NCI-H510A treated with DMSO at 0.1 percent for 48 hours (cell line): ENCODE measurements at places on chromosomes 1 and 21.

DNA sequence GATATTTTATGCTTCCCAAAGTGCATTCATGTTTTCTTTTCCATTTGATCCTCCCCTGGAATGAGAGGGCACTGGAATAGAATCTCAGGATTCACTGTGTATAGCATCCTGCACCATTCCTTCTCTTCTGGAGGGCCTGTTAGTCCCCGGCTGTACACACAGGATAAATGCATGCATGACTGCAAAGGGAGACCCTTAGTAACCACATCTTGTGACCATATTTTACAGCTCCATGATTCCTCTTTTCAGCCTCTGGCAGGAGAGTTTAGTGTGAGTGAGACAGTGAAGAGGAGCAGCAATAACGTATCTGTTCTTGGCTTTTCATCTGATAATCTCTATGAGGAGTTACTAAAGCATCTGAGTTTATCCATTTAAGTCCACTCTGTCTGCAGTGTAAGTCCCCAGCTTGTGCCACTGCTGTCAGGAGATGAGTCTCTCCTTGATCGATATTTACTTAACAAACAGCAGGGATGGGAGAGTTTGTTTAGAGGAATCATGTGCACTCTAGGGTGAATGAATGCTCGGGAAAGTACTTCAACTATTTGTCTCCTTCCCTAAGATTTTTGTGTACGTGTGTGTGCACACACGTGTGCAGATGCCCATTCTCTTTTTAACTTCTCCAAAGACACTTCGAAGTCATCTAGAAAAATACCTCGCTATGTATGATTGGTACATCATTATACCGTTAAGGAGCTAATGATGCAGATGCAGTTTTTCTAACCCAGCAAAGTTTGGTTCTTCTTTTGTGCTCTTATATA lies 41.1 kb downstream of the PROX1 start:
- DNase-seq, result peak; percentile 49

DNA sequence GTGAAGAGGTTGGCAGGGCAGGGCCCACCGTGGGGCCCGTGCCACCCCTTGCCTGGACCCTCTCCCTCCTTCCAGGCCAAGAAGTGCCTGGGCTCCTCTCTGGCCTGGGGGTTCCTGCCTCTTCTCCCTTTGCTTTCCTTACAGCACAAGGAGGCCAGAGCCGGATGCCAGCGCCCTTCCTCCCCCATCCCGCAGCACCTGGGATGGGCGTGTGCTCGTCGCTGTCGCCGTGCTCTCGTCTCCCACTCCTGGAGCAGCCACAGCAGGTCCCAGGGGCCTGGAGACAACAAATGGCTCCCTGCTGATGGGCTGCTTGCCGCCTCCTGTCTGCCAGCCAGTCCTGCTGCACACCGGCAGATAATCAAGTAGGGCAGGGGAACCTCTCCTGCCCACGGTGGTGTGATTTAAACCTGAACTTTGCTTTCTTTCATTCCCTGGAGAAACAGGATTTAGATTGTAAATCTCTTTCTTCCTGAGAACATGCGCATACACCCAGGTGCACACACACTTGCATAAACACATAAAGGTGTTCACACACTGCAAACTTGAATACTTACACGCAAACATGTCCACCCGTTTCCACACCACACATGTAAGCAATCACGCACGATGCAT lies 50.8 kb upstream of the POU3F1 start:
- DNase-seq, result peak; percentile 66

DNA sequence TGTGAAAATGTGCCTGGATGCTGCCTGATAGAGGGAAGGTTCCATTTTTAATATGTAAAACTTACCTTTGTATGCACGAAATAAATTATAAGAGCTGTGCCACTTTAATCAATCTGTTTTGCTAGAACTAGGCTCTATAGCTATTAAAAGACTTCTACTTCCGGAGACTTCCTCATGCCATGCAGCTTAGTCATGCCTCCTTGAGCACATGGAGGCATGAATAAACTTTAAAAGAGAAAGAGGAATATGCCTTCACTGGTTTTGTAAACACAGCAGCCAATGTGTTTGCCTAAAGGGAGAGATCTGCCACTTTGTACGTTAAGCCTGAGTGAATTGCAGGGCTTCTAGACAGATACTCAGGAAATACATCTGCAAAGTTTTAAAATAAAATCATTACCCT lies 604.6 kb downstream of the LRRIQ3 start:
- peak; percentile 77 for DNase-seq

GRCh38 chr1:147760481-147761260 lies at the start of gene GJA5:
TSS of gene GJA5 (minus strand) at chr1:147760602. CDS start at chr1:147759238, 1,364 bp downstream.
- DNase-seq, result no peak

DNA sequence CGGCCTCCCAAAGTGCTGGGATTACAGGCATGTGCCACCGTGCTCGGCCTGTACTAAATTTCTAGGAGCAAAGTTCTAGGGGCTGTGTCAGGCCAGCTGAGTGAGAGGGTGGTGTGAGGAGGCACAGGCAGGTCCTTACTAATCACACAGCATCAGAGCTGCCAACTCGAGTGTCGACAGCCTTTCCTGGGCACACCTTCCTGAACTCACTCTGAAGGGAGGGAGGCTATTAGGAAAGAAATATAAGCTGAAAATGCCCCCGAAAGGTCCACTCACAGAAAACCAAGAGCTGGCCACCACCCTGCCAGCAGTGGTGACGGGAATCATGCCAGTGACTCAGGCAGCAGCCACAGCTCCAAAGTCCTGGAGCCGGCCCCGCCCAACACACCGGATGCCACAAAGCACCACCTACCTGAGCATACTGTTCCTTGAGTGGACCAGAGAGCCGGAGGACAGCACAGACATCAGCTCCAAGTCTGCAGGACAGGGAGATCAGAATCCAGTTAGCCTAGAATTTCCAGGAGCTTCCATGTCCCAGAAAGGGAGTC lies 4.5 kb downstream of the PMVK start:
- DNase-seq, result peak; percentile 21

DNA sequence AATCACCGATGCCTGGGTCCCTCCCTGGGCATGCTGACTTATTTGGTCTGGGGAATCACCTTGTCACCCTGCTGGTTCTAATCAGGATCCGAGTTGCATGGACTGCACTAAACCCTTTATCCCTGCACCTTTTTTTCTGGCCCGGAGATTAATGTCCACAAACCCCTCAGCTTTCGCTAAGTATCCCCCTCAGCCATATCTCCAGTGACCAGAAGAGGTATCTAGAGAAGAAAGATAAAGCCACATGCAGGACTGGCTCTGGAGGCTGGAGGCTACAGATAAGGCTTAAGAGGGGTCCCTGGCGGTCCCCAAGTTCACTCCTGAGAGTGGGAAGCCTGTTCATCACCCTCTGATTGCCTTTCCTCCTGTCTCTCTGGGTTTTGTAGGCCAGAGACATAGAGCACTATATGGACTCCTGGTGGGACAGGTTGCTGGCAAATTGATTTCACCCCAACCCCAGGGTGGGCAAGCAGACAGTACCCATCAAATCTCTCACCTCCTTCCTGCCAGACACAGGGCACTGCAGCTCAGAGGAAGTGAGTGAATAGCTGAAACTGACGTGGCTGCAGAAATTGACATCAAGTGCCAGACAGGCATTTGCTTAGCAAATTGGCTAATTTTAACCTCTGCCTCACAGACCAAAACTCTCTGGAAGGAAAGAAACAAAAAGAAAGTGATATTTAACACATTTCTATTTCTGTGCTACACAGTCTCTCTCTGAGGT lies 38.8 kb downstream of the HMGB4 start:
- no peak for DNase-seq

DNA sequence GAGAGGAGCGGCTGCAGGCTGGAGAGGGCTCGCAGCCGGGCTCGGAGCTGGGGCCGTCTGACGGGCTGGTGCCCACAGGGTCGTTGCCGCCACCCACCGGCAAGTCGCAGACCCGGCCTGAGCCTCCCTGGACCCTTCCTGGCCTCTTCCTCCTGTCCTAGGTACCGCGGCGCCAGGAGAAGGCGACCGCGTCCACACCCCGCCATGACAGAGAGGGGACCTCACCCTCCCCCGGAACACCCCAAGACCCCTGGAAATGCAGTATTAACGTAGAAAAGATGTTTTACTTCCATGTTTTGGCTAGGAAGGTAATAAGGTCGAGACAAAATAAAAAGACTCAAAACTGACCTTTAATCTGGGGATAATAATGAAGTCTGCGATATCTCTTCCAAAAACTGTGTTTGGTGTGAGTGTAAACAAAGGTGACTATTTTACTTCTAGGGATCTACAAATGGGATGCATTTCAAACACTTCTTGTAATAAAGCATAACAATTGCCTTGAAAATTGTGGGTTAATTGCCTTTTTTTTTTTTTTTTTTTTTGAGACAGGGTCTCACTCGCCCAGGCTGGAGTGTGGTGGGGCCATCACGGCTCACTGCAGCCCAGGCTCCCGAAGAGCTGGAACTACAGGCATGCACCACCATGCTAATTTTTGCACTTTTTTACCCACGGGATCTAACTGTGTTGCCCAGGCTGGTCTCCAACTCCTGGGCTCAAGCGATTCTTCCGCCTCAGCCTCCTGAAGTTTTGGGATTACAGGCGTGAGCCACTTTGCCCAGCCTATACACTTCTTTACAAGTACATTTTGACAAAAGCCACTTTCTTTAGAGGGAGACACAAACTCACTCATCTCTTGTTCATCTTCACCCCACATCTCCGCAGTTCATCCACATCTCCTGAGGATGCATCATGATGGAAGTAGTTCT lies 838 bp upstream of the RSRP1 start:
- DNase-seq, result no peak

- DNase-seq, result no peak
Measured at GRCh38 chr1:87202451-87202850, 126.2 kb upstream of the LMO4 start.

- DNase-seq, result no peak
Measured at GRCh38 chr21:29817450-29817849, 122.3 kb downstream of the GRIK1 start.

- no peak for DNase-seq
Measured at GRCh38 chr1:160720356-160721085, 8.9 kb upstream of the CD48 start.

- DNase-seq, result peak; percentile 50
Measured at GRCh38 chr1:182279724-182280503, 111.7 kb downstream of the GLUL start.

- DNase-seq, result no peak
Measured at GRCh38 chr1:178275553-178275952, 181.6 kb downstream of the RASAL2 start.

DNA sequence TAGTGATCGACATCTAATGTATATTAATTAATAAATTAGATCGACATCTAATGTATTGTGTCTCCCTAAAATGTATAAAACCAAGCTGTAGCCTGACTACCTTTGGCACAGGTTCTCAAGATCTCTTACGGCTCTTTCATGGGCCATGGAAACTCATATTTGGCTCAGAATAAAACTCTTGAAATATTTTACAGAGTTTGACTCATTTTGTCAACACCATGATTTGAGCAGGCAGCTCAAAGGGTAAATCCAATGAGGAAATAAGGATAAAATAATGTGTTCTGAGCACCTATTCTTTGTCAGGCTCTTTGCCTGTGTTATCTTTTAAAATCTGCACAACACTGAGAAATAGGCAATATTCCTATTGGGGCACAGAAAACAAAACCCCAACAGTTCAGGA lies 223.4 kb upstream of the DUSP10 start:
- DNase-seq, result no peak

DNA sequence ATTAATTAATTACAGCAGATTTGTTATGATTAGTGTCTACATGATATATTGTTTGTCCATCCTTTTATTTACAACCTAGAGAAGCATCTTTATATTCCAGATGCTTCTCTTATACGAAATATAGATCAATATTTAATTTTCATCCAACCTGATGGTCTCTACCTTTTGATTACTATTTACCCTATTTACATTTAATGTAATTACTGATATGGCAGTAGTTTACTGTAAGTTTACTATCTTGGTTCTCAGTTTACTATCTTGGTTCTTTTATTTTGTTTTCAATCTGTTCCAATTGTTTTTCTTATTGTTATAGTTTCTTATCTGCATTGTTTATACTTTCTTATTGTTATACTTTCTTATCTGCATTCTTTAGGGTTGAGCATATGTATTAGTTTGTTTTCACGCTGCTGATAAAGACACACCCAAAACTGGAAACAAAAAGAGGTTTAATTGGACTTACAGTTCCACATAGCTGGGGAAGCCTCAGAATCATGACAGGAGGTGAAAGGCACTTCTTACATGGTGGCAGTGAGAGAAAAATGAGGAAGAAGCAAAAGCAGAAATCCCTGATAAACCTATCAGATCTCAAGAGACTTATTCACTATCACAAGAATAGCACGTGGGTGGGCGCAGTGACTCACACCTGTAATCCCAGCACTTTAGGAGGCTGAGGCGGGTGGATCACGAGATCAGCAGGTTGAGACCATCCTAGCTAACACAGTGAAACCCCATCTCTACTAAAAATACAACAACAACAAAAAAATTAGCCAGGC lies 28.9 kb downstream of the FAF1 start:
- no peak for DNase-seq

DNA sequence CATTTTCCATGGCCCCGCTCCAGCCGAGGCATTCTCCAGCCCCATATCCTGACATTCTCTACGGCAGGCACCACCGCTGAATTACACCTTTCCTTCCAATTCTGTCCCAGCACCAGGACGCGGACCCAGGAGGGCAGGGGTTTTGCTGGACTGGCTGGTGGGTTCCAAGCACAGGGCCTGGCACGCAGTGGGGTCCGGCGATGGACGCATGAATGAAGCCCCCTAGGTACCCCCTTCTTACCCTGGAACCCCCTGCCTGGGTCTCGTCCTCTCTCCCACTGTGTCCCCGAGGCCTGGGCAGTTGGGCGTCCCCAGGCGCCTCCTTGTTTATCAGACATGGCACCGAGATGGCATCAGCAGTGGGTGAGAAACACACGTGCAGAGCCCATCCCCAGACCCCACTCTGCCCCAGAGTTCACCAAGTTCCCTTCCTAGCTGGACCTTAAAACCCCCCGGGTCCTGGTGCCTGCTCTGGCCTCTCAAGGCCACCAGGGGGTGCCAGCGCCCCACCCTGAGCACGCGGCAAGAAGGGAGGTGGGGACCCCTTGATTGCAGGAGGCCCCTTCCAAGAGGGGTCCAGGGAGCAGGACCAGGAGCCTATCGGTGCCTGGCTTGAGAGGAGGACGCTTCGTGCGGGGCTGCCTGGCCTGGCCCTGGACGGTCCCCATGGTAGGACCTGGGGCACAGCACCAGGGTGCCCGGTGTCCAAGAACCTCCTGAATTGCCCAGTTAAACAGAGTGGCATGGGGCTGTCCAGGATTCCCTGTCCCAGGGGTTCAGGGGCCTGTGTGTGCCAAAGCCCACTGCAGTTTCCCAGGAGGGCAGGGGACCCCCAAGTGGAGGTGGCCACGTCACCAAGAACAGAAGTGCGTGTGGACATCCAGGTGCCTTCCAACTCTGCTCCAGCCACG lies 46.1 kb downstream of the MEGF6 start:
- no peak for DNase-seq

- no peak for DNase-seq
Measured at GRCh38 chr1:165501970-165502348, 41.8 kb upstream of the LRRC52 start.
